ENCODE measurements at places on chromosomes 5 and 9.

DNA sequence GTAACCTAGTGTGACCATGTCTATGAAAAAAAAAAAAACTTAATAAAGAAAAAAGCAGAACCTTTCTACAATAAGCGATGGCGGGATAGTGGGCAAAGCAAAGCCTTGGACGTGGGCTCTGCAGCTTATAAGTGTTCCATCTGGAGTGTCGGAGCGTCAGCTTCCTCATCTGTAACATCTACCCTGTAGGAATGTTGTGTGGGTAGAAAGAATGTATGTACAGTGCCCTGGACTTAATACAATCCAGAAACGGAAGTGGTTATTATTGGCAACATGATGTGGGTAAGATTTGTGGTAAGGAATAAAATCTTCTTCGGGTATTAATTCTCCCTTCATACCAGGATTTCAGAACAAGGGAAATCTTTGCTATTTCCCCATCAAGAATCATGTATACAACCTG lies 66.5 kb downstream of the SEMA5A start:
- no peak for DNase-seq

- no peak for DNase-seq
Measured at GRCh38 chr5:113678924-113679575, 165.6 kb downstream of the YTHDC2 start.

GRCh38 chr5:53590759-53591158 lies 30.3 kb downstream of the NDUFS4 start:
- DNase-seq, result no peak

DNA sequence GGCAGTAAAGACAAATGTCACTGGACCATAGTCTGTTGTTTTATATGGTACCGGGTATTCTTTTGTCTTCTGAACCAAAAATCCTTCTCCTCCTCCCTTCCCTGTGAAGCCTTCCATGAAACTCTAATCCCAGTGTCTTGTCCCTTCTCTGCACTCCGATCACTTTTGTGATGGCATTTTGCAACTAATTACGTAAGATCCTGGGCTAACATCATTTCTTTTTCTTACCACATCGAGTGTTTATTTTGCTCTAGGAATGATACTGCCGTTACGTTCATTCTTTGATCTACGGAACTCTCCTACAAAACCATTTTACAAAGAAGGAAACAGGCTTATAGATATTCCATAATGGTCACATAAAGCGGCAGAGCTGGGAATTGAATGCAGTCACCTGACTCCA lies 33.7 kb downstream of the SNX18 start:
- DNase-seq, result no peak

GRCh38 chr9:135994501-135995192 lies 33.5 kb upstream of the UBAC1 start:
- no peak for DNase-seq

DNA sequence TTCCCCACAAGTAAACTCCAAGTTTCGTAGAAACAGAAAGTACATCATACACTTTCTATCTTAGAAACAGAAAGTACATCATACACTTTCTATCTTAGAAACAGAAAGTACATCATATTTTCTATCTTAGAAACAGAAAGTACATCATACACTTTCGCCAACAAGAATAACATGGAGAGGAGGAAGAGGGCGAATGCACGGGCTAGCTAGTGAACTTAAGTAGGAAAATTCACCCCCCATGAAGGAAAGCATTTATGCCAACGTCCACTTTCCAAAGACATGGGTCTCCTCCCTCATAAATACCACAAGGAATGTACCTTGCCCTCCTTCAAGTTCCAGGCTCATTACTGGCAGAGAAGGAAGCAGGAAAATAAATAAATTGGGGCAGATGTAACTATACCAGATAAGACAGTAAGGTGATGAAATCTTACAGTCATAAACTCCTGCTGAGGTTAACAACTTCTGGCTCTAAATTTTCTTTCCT lies 64.7 kb downstream of the FRMD3 start:
- DNase-seq, result no peak
